ENCODE measurements at places on chromosomes 2 and 18. TPM values are rescaled to one million over a fixed set of nuclear protein-coding genes. Genes with fewer than 3 reads are reported as not detected.

RAX gene
- total RNA-seq = not detected

MXD1 gene
- total RNA-seq = 3.6 TPM

HOXD11 gene
- not detected for total RNA-seq

DNA sequence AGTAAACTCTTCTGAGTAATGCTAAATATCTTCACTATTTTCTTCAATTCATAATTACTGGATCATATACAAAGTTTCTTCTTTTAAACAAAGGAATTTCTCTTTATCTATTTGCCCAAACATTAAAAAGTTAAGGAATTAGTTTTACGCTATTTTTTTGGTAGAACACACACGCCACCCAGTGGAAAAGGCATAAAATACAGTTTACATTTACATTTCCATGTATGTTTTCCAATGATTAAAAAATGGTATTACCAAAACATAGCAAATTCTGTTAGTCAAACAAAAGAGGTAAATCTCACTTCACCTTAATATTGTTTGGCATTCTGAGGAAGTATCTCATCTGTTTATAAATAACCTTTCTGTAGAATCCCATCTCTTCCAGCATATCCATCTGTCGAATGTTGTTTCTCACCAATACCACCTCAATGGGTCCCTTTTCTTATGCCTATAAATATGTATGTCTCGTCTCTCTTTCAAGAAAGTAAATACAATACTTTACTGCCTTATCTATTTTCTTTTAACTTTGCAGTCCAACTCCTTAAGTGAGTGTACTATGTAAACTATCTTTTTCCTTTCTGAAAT lies 7.2 kb downstream of the BOLL start:
- no peak for DNase-seq

DNA sequence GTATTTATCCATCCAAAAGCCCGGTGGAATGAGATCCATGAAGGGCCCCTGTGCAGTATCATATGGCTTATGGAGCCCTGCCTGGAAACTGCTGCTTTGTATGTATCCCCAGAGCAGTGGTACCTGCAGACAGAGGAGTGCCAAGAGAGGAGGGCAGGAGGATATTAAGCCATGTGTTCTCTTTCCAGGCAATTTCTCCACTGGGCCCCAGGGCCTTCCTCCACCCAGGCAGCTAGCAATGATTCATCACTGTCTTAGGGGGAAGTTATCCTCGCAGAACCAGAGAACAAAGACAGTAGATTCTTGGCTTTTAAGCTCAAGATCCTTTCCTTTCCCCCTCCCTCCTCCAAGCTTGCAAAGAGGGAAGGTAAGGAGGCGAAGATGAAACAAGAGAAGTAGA lies 98.1 kb downstream of the LRRC30 start:
- peak; percentile 61 for DNase-seq

- DNase-seq = peak; percentile 31
Measured at GRCh38 chr2:212811036-212811805, 272.6 kb upstream of the ERBB4 start.

GRCh38 chr2:46878886-46879285 lies 36.7 kb downstream of the MCFD2 start:
- no peak for DNase-seq

- no peak for DNase-seq
Measured at GRCh38 chr2:220887876-220888275, 684.2 kb downstream of the EPHA4 start.

- DNase-seq = peak; percentile 99
Measured at GRCh38 chr2:226079671-226080181, 680.2 kb downstream of the NYAP2 start.

- peak; percentile 96 for DNase-seq
Measured at GRCh38 chr2:236642584-236643291, 73.1 kb downstream of the ACKR3 start.

Measured in foreskin keratinocyte (primary cell).